ENCODE measurements at places on chromosomes 16 and 17. TPM values are rescaled to one million over a fixed set of nuclear protein-coding genes. Genes with fewer than 3 reads are reported as not detected.

MYL4 gene
- not detected for total RNA-seq

SECTM1 gene
- total RNA-seq: not detected

VWA3A gene
- total RNA-seq: 0.53 TPM

BTBD17 gene
- total RNA-seq: not detected

NPIPA5 gene
- total RNA-seq: 0.29 TPM

ARMC5 gene
- total RNA-seq: 10.9 TPM

DNAI2 gene
- not detected for total RNA-seq

MEOX1 gene
- not detected for total RNA-seq

GPR179 gene
- not detected for total RNA-seq

GNAO1 gene
- 0.53 TPM for total RNA-seq

Data from activated B cell treated with CpG ODN at 0.5 μM for 24 hours (primary cell).